RPMI8226 (cell line): ENCODE measurements at places on chromosomes 2 and 18.

GRCh38 chr2:237886685-237887481 lies 27.5 kb downstream of the RAMP1 start:
- DNase-seq: peak; percentile 20

DNA sequence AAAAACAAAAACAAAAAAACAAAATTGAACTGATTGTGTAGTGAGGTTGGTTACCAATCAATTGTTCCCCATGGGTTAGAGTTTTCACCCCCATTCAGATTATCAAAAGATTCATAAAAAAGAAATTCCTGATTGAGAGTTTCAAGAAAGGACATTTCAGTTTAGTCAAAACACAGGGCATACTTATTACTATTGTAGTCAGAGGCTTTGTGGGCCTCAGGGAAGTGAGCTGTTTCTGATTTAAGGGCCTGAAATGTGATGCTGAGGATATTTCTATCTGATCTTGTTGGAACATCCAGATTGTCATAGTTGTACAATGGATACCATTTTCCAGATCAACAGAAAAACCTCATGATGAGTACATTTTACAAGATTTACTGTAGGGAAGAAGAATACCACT lies 368.1 kb upstream of the NETO1 start:
- no peak for DNase-seq

GRCh38 chr2:12718015-12718671 lies 1.4 kb downstream of the TRIB2 start:
- peak; percentile 25 for DNase-seq

GRCh38 chr2:26712486-26713465 lies 20.3 kb downstream of the KCNK3 start:
- peak; percentile 72 for DNase-seq

GRCh38 chr18:57630754-57631595 lies 9.3 kb upstream of the NARS1 start:
- peak; percentile 35 for DNase-seq
